ENCODE measurements at places on chromosomes 12 and 14. TPM values are rescaled to one million over a fixed set of nuclear protein-coding genes. Genes with fewer than 3 reads are reported as not detected.

Gene HOXC10
- total RNA-seq = 10.9 TPM

Gene MAP3K12
- total RNA-seq = 24.6 TPM

Gene BCAT1
- 8.8 TPM for total RNA-seq

DNA sequence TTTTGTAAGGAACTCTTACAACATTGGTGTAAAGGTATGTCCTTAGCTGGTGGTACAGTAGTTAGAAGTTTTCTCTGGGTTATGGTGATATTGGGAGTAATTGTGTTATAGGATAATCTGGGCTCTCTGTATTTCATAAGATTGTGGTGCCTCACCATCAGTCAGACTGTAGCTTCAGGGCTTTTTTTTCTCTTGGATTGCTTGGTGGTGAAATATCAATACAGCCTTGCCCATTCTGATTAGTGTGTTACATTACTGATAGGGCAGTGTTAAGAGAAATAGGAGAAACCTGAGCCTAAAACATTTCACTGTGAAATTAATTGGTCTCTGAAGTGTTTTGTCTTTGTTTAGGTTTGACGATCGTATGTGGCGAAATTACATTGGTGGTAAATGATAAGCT lies 71.0 kb downstream of the RCOR1 start:
- H3K4me3 ChIP-seq = no peak overlapping the region
- no peaks in the 10 kb centered on the region for H3K36me3 ChIP-seq
- DNase-seq = no peak
- H3K27ac ChIP-seq = no peak overlapping the region

GRCh38 chr12:32926963-32927362 lies 30.4 kb upstream of the PKP2 start:
- H3K27me3 ChIP-seq = no peaks in the 10 kb centered on the region
- no peaks in the 10 kb centered on the region for H3K4me1 ChIP-seq
- H3K36me3 ChIP-seq = no peaks in the 10 kb centered on the region
- H3K4me3 ChIP-seq = no peak overlapping the region
- no peak overlapping the region for H3K27ac ChIP-seq
- DNase-seq = no peak

DNA sequence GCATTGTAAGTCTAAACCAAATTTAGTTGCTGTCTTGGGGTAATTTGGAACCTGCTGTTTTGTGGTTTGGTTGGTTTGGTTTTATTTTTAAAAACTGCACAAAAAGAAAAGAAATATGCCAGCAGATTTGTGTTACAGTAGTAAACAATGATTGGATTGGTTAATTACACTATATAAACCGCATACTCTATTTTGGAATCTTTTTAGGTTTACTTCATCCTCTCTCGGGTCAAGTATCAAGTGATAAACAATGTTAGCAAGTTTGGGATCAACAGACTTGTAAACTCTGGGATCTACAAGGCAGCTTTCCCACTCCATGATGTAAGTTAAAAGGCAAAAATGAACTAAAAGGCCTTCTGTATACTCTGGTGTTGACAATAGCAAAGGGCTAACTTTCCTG lies 132.4 kb downstream of the ANO6 start:
- DNase-seq = no peak
- no peak overlapping the region for H3K27ac ChIP-seq
- no peaks in the 10 kb centered on the region for H3K36me3 ChIP-seq
- no peaks in the 10 kb centered on the region for H3K27me3 ChIP-seq

DNA sequence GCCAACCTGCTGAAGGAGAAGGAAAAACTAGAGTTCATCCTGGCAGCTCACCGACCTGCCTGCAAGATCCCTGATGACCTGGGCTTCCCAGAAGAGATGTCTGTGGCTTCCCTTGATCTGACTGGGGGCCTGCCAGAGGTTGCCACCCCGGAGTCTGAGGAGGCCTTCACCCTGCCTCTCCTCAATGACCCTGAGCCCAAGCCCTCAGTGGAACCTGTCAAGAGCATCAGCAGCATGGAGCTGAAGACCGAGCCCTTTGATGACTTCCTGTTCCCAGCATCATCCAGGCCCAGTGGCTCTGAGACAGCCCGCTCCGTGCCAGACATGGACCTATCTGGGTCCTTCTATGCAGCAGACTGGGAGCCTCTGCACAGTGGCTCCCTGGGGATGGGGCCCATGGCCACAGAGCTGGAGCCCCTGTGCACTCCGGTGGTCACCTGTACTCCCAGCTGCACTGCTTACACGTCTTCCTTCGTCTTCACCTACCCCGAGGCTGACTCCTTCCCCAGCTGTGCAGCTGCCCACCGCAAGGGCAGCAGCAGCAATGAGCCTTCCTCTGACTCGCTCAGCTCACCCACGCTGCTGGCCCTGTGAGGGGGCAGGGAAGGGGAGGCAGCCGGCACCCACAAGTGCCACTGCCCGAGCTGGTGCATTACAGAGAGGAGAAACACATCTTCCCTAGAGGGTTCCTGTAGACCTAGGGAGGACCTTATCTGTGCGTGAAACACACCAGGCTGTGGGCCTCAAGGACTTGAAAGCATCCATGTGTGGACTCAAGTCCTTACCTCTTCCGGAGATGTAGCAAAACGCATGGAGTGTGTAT lies 2.4 kb downstream of the FOS start:
- peak overlapping the region; percentile 100 for H3K27ac ChIP-seq
- no peaks in the 10 kb centered on the region for H3K4me1 ChIP-seq
- no peaks in the 10 kb centered on the region for H3K27me3 ChIP-seq
- H3K4me3 ChIP-seq = peak overlapping the region; percentile 88

DNA sequence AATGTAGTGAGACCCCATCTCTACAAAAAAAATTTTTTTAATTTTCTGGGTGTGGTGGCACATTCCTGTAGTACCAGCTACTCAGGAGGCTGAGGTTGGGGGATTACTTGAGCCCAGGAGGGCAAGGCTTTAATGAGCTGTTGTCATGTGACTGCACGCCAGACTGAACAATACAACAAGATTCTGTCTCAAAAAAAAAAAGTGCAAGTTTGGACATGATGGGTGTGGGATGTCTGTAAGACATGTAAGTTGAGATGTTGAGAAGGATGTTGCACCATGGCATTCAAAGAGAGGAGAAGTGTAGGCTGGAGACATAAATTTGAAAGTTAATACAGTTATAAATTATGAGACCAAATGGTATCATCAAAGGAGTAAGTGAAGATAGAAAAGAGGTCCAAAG lies 23.5 kb downstream of the YEATS4 start:
- no peak for DNase-seq
- no peaks in the 10 kb centered on the region for H3K4me1 ChIP-seq
- no peak overlapping the region for H3K27ac ChIP-seq

DNA sequence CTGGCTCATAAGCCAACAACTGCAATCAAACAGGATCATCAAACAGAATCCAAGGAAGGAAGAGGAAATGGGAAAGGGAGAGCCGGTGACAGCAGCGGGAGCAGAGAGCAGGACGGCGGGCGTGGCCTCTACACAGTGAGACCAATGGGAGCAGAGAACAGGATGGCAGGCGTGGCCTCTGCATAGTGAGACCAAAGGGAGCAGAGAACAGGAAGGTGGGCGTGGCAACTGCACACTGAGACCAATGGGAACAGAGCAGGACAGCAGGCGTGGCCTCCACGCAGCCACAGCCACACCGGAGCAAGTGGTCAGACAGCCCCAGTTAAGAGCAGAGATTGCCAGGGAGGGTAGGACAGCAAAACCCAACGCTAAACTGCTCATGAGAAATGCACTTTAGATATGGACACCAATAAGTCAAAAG lies 16.4 kb downstream of the LRCOL1 start:
- no peaks in the 10 kb centered on the region for H3K36me3 ChIP-seq
- peak; percentile 96 for DNase-seq
- H3K4me1 ChIP-seq = peaks cover 3% of the 10 kb centered on the region
- H3K27me3 ChIP-seq = no peaks in the 10 kb centered on the region

GRCh38 chr12:49502590-49502989 lies 36.2 kb upstream of the KCNH3 start:
- no peak overlapping the region for H3K27ac ChIP-seq
- H3K4me1 ChIP-seq = no peaks in the 10 kb centered on the region
- H3K4me3 ChIP-seq = no peak overlapping the region
- no peaks in the 10 kb centered on the region for H3K36me3 ChIP-seq

DNA sequence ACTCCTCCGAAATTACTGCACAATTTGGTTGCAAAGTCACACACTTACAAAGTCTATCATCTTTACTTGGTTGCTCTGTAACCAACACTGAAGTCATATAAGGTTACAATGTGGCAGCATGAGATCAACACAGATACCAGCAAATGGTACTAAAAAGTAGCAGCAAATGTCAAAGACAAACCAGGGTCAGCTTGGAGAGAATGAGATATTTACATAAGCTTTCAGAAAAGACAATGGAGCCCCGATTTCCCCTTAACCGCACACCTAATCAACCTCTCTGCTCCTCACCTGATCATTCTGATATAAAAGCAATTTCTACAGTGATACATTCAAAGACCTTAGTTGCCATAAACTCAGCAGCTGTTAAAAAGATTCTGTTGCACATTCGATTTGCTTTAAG lies 76.4 kb upstream of the FOXN3 start:
- no peak overlapping the region for H3K27ac ChIP-seq
- H3K27me3 ChIP-seq = no peaks in the 10 kb centered on the region
- no peaks in the 10 kb centered on the region for H3K36me3 ChIP-seq
- no peaks in the 10 kb centered on the region for H3K4me1 ChIP-seq
- no peak overlapping the region for H3K4me3 ChIP-seq

DNA sequence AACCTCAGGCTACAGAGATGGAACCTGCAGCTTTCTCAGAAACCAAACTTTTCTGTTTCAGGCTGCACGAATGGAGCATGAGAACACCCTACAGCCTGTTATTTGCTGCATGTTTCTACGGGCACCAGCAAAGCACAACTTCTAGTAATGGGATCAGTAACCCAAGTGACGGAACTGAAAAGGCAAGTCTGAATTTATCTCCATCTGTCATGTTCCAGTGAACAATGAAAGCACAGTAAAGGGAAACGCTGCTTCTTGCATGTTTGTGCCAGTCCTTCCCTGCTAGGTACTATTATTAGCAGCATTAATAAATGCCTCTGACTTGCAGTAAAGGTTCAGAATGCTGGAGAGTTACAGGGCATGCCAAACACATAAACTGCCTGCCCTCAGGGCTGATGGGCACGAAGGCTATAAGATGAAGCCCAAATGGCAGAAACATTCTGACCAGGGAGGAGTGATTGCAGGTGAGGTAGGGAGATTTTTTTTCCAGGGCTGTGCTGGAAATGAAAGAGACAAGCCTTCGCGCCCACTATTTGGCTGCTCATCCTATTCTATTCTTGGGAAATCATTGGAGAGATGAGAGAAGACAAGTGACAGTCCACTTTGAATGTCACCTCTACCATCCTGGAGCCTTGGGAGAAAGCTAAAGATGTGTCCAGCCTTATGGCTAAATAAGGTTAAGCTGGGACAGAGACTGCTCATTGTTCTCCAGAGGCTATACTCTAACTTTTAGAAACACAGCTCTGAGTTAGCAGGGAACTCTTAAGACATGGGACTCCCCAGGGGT lies 100.4 kb upstream of the PLXNC1 start:
- peak; percentile 71 for DNase-seq
- H3K27me3 ChIP-seq = no peaks in the 10 kb centered on the region
- no peaks in the 10 kb centered on the region for H3K36me3 ChIP-seq
- H3K27ac ChIP-seq = peak overlapping the region; percentile 77
- H3K4me1 ChIP-seq = no peaks in the 10 kb centered on the region

DNA sequence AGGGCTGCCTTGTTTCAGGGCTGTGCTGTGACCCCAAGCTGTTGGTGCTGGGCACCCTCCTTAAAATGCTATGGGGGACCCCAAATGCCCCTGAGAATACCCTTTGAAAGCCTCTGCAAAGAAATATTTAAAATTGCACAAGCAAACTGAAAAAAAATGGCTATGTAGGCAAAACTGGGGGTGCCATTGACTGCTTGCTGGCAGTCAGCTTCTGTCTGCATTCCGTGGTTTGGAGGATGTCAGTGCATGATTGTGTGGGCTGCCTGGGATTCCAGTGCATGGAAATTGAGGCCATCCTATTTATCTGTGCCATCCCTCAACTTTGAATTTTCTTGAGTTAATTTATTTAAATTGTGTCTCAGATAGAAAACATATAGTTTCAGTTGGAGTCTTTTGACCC lies 113.7 kb upstream of the RTL1 start:
- H3K36me3 ChIP-seq = no peaks in the 10 kb centered on the region
- no peaks in the 10 kb centered on the region for H3K27me3 ChIP-seq
- H3K4me1 ChIP-seq = no peaks in the 10 kb centered on the region

DNA sequence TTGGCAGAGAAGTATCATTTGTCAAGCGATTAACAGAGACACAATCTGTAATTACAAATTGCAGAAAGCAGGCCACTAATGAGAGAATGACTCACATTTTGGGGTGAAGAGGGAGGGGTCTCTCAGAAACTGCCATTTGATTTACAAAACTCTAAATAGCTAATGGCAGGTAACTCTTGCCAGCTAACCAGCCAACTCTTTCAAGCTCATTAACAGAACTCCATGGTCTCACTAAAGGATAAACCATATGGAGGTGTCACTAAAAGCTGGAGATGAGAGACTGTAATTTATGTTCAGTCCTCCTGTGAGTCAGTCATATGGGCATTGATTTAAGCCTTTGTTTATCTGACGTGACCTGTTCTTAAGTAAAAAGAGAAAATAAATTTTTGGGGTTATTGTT lies 336.4 kb downstream of the FOXG1 start:
- H3K27me3 ChIP-seq = no peaks in the 10 kb centered on the region
- H3K4me1 ChIP-seq = no peaks in the 10 kb centered on the region
- H3K36me3 ChIP-seq = no peaks in the 10 kb centered on the region
- DNase-seq = no peak

- peaks cover 6% of the 10 kb centered on the region for H3K27me3 ChIP-seq
- no peak overlapping the region for H3K4me3 ChIP-seq
- H3K36me3 ChIP-seq = no peaks in the 10 kb centered on the region
- no peak for DNase-seq
- no peak overlapping the region for H3K27ac ChIP-seq
These were observed 109.4 kb upstream of the MYL2 start for GRCh38 chr12:111029732-111030131.

GRCh38 chr12:101838628-101839323 lies 8.0 kb upstream of the GNPTAB start:
- H3K4me1 ChIP-seq = no peaks in the 10 kb centered on the region
- H3K4me3 ChIP-seq = no peak overlapping the region
- H3K36me3 ChIP-seq = no peaks in the 10 kb centered on the region
- DNase-seq = no peak
